Activated T-cell treated with anti-CD3 and anti-CD28 coated beads for 4 hours (primary cell): ENCODE measurements at places on chromosomes 4 and X.

GRCh38 chr4:48195374-48195773, 61.3 kb upstream of the TXK start:
- DNase-seq, result no peak

DNA sequence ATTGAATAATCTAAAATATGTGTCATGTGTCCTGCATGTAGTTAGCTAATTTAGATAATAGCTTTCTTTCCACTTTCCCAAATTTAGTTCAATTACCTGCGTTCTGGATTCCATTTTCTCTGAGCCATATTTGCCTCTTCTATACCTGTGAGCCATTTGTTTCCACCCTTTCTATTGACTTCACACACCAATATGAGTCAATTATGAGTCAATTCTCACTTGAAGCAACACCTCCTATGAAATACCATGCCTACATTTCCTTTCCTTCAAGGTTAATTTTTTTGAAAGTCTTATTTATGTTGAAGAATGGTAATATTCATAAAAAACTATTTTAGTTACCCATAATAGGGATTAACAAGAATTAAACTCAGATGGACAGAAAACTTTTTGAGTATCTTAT, 25.8 kb downstream of the NPY2R start:
- DNase-seq, result no peak

- no peak for DNase-seq
These were observed 45.4 kb downstream of the SEC24D start for GRCh38 chr4:118790544-118790943.

- DNase-seq, result no peak
These were observed 28.1 kb downstream of the CASP6 start for GRCh38 chr4:109675181-109675580.

GRCh38 chrX:132393992-132394391, 94.8 kb downstream of the MBNL3 start:
- no peak for DNase-seq

DNA sequence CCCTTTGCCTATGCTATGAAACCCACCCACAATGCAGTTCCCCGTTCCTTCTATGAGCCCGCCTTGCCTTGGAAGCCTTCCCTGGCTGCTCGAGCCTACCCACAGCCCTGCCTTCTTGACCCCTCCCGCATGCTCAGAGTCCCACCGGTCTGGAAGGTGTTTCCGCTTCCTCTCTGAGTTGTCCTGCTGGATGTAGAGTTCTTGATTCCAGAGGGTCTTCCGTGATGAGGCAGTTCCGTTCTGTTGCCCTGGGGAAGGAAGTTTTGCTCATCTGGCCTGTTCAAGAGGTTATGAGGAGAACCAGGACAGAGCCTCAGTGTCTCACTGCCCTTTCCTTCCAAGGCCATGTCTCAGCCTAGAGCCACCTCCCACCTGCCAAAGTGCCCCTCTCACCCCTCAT, 7.5 kb downstream of the GPKOW start:
- no peak for DNase-seq

- DNase-seq, result no peak
These were observed 24.4 kb downstream of the TRIM2 start for GRCh38 chr4:153228512-153229140.

- DNase-seq, result no peak
These were observed 324.4 kb downstream of the FAT4 start for GRCh38 chr4:125639182-125639621.

- DNase-seq, result no peak
These were observed 107.9 kb downstream of the ABLIM2 start for GRCh38 chr4:8050555-8051206.

GRCh38 chr4:21655031-21655430, 293.5 kb downstream of the KCNIP4 start:
- no peak for DNase-seq

DNA sequence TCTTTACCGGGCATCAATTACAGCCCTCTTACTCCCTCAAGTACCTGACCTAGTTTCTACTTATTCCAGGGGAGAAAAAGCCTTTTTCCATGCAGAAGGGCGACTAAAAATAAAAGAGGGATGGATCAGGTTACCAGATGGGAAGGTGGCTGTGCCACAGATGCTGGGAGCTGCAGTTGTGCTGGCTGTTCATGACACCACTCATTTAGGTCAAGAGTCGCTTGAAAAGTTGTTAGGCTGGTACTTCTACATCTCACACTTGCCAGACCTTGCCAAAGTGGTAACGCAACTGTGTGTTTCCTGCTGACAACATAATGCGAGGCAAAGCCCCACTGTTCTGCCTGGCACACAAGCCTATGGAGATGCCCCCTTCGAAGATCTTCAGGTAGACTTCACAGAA, 148.4 kb upstream of the FGF16 start:
- no peak for DNase-seq

GRCh38 chrX:140836874-140837273, 127.3 kb downstream of the LINC00632 start:
- DNase-seq, result no peak

DNA sequence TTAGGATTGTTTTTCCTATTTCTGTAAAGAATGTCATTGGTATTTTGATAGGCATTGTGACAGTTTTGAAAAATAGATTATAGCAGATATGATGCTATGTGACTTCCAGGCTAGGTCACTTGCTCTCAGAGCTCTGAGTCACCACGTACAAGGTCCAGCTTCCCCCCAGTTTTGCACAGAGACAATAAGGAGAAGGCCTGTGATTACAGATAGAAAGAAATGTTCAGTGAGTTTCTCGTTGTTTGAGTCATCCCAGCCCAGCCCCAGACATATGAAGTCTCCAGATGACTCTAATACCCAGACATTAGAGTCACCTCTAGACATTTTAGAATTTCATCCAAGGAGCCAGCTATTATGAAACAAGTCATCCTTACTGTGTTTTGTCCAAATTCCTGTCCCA, 57.2 kb downstream of the MFAP3L start:
- DNase-seq, result no peak

GRCh38 chr4:184282895-184283654, 65.4 kb upstream of the ENPP6 start:
- no peak for DNase-seq

GRCh38 chr4:149112109-149112508, 669.9 kb upstream of the NR3C2 start:
- DNase-seq, result no peak

GRCh38 chr4:186234367-186234766, 7.1 kb downstream of the KLKB1 start:
- no peak for DNase-seq

- no peak for DNase-seq
These were observed 23.5 kb downstream of the TMEM31 start for GRCh38 chrX:103734125-103734760.

DNA sequence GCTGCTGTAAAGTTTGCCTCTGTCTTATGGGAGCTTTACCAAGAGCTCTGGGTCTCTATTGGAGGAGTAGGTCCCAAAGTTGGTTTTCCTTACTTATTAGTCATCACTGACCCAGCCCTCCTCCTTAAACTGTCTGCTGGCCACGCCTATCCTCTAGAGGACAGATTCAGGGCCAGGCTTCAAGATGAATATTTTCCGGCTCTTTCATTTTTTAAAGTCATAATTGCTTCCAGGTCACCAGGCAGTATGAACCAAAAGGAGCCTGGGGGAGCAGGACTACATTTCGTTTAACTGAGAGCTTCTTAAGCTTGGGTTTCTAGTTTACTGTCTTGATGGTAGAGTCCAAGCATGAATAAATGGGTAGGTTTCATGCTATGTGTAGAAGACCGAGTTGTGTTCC, 13.7 kb downstream of the BCORL1 start:
- no peak for DNase-seq

DNA sequence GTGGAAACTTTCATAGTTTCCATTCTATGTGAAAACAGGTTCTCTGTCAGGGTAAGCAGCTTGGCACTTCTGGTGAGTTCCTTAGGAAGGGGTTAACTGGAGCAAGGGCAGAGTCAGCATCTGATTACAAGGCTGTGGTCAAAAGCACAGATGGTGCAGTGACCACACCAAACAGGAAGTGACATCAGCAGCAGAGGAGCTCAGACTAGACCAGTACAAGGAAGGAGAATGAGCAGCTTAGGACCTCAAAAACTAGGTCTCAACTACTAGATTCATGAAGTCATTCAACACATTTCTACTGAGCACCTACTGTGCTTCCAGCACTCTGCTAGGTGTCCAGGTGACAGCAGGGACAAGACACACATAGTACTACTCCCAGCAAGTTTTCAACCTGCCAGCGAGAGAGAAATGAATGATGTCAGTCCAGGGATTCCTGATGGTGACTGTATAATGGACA, 130.2 kb downstream of the AMELX start:
- no peak for DNase-seq

GRCh38 chr4:153502584-153502983, 36.4 kb downstream of the TMEM131L start:
- DNase-seq, result no peak

DNA sequence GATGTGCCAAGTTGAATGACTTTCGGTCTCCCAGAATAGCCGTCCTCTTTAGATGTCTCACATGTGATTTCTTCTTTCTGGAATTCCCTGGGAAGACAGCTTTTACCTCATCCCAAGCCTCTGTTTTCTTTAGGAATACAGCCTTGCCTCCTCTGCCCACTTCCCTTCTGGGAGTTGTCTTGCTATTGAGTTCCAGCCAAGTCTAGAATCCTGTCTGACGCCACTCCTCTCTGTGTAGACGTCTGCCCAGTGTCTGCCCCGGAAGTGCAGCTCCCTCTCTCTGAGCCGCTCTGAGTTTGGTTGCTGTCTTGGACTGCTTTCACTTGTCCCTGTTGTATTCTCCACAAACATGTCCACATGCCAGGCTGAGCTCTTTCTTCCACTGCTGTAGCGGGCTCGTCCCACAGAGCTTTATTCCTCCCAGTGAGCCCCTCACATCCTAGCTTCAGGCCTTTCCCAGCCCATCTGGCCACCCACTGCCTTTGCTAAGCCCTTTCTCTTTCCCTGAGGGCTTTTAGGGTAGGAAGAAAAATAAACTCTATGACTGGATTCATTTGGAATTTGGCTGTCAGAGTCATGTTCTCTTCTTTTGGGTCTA, 9.0 kb upstream of the IGFBP7 start:
- DNase-seq, result no peak

DNA sequence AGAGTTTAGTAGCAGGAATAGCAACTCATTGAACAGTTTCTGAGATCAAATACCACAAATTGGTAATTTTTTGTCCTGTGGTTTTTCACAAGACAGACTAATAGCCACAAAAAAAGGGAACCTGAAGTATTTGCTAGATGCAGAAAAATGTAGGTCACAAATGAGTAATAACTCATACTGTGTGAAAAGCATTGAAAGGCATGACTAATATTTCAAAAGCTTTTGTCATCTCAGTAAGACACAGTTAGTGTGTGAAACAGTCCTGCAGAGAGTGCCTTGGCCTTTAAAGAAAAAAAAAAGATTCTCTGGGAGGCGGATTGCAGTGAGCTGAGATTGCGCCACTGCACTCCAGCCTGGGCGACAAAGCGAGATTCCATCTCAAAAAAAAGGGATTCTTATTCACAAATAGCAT, 31.4 kb upstream of the SLC25A31 start:
- DNase-seq, result no peak

DNA sequence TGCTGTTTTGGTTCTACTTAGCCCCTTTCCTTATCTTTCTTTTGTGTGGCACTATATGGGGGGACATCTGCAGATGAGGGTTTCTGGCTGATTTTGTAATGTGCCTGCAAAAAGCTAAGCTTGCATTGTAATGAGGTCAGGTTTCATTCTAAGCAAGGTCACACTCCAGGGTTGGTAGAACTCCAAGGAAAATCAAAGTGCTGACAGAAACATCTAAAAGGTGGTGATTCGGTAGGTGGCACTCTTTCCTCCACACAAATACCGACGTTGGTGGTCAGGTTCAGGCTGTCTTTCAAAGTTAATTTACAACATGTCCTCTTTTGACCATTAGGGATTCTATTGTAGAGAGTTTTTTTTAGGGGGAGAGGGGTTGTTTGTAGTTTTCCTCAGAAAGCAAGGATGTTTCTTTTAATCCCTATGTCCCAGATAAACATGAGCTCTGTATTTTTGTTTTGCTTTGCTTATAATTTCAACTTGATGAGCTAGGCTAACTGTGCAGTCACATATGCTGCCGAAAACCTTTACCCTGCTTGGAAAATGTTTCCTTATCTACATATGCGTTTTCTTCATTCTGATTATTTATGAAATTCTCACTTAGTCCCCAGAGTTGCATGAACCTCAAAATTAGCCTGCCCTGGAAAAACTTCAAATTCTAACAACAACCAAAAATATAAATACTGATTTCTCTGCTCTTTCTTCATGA, 434.2 kb downstream of the PPARGC1A start:
- no peak for DNase-seq

GRCh38 chr4:48361012-48361400, 19.7 kb downstream of the SLAIN2 start:
- DNase-seq, result no peak
